ENCODE measurements at places on chromosomes 1 and 21.

GRCh38 chr1:65469889-65470340, 49.4 kb downstream of the LEPR start:
- DNase-seq: peak; percentile 48

DNA sequence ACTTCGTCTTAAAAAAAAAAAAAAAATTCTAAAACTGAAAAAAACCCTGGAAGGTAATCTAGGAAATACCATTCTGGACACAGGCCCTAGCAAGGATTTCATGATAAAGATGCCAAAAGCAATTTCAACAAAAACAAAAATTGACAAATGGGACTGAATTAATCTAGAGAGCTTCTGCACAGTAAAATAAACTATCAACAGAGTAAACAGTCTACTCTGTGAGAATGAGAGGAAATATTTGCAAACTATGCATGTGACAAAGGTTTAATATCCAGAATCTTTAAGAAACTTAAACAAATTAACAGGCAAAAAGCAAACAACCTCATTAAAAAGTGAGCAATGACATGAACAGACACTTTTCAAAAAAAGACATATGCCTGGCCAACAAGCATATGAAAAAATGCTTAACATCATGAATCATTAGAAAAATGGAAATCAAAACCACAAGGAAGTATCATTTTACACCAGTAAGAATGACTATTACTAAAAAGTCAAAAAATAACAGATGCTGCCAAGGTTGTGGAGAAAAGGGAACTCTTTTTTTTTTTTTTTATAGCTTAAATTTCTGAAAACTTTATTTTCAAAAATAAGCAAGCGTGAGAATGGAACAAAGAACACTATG, 29.4 kb upstream of the RNPC3 start:
- peak; percentile 72 for DNase-seq

GRCh38 chr1:47914218-47914938, 82.8 kb downstream of the TRABD2B start:
- no peak for DNase-seq

- DNase-seq: no peak
Measured at GRCh38 chr1:192707978-192708547, 72.1 kb downstream of the RGS13 start.

All from EH (cell line).